Forelimb muscle (tissue), 1 donor: ENCODE measurements at places on chromosomes 6 and 20.

DNA sequence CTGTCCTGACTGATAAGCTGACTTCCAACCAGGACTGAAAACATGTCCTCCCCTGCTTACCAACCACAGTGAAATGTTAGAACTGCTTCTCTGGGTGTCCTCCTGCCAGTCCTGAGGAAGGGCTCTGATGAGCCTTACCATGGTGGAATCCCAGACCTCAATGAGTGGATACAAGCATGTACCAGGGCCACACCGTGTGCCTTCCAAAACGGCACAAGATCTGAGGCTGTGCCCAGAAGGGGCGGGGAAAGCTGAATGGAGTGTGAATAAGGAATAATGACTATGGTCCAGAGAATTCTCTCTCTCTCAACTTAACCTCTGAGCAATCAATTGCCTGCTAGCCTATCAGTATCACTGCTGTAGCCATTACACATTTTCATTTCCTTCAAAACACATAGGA lies 51.7 kb downstream of the PDE10A start:
- DNase-seq = no peak

GRCh38 chr6:113642714-113643406 lies 214.3 kb upstream of the MARCKS start:
- no peak for DNase-seq

DNA sequence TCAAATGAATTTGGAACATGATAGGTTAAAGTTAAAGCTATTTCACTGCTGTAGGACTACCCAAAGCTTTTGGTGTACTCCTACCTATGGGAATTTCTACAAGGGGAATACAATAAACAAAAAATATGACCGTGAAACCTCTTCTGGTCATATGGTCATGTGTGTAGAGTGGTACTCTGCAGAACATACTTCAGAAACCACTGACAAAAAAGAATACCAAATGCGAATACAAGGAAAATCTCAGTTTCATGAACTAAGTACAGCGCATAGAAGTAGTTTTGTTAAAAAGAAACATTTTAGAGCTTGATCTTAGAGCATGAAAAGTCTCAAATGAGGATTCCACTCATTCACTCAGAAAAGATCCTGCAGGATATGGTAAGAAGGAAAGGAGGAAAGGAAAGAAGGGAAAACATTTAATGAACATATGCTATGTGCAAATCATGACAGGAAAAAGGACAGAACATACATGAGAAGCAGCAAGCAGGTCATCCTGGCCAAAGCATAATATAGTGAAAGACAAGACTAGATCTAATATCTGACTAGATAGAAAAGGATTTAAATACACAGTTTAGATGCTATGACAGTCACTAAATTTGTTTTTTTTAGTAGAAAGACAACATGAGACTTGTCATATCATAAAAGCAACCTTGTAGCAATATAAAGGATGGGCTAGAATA lies 36.5 kb downstream of the SNX14 start:
- no peak for DNase-seq

- DNase-seq = no peak
Measured at GRCh38 chr20:19670829-19671228, 87.2 kb upstream of the RIN2 start.

DNA sequence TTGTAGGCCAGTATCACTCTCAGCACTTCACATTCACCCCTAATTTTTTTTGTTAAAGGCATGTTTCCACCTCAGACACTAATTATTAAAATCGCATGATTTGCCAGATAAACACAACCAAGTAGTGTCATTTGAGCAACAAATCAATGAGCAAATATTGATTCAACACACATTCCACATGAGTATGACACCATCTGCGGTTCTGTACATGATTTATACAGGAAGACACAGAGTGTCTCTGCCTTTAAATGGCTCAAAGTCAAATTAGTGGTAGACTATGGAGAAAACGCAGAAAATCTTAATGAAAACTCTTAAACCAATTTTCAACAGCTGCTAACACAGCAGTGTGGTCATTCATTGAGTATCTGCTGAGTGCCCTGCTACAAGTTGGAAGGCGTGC lies 300.2 kb downstream of the SOX4 start:
- no peak for DNase-seq

DNA sequence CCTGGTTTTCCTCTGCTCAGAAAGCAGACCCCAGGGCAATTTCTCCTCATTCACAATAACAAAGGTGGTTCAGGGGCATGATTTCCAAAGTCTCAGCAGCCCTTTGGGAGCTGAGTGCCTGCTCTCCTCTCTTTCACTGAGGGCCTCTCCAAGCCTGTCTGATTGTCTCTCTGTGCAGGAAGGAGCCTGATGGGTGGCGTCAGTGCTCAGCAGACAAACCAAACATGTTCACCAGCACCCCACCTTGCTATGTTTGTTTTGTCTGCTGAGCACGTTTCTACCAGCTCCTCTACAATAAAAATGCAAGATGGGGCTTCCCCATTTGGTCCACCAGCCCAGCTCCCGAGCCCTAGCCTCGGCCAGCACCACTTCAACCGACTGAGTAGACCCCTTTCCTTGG lies 25.4 kb upstream of the TCP11 start:
- DNase-seq = no peak

- no peak for DNase-seq
Measured at GRCh38 chr20:8913456-8913855, 155.4 kb upstream of the PLCB4 start.

GRCh38 chr20:10511170-10511508 lies 76.0 kb downstream of the SLX4IP start:
- no peak for DNase-seq

DNA sequence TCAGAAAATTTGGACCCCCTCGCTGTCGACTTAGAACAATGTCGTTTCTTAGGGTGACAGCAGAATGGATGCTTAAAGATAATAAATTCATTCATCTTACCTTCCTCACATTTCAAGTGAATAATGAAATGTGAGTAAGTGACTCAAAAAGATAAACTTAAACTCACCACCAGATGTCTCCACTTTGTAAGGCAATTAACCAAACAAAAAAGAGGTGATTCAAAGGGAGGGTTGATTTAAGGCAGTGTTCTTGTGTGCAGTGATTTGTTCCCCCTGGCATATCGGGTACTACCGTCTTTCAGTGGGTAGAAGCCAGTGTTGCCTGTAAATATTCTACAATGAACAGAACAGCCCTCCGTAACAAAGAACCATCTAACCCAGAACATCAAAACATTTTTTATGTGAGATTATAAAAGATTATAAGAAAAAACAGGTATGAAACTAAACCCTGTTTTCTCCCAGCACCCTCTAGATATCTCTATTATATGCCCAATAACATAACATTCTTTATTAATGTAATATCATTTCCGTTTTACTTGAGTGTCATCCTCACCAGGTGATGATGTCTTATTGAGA lies 589.7 kb downstream of the CBLN4 start:
- no peak for DNase-seq

GRCh38 chr6:37518116-37518515 lies 18.4 kb upstream of the CCDC167 start:
- no peak for DNase-seq

DNA sequence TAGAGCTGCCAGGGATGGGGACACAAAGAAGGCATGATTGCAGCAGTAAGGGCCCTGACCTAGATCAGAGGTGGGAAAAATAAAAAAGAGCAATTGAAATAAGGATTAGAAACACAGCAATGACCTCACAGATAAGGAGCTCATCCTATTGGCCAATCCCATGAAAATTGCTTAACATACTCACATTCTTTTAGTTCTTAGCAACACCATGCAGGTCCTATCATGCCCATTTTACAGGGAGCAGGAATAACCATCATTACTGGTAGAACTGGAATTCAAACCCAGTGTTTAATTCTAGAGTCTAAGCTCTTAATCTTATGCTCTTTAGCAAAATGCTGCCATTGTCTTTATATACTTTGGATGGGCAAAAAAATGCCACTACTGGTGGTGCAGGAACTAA lies 267.7 kb downstream of the RNF144B start:
- DNase-seq = no peak

GRCh38 chr6:116836606-116837342 lies 7.9 kb upstream of the GPRC6A start:
- no peak for DNase-seq

DNA sequence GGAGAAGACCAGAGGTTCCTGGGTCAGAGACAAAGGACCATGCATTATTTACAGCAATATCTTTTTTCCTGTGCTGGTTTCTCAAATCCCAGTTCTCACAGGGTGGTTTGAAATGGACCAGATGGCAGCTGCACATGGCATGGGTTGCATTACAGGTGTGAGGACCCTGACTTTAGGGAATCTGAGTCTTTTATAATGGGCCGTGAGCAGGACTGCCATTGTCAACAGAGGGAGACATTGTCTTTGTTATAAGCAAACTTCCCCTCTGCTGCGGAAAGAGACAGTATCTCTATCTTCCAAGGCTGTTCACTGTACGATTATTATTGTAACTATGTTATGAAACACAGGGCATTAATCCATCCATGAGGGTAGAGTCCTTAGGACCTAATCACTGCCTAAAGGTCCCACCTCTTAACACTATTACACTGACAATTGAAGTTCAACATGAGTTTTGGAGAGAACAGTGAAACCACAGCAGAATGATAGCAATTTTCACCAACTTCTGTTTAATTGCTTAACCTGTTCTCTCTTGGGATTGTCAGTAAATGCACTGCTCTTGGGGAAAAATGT lies 156.1 kb upstream of the AGPAT4 start:
- no peak for DNase-seq

DNA sequence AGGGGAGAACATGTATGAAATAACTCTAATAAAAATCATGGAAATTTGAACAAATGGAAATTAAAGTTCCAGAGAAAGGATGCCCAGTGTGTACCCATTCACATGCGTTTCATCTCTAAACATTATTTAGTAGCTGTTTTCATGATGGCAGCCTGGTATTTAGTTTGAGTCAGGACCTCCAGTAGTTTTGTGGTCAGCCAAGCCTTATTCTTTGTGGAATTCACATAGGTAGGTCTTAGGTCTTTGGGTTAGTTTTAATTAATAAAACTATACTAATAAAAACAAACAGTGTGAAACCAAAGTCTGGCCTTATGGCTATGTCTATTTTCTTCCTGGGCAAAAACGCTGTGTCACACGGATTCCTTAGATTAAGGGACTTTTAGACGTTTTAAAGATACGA lies 137.8 kb downstream of the FOXC1 start:
- no peak for DNase-seq

GRCh38 chr6:134840086-134840867 lies 109.6 kb downstream of the ALDH8A1 start:
- no peak for DNase-seq

- no peak for DNase-seq
Measured at GRCh38 chr6:105452924-105453756, 50.3 kb upstream of the PREP start.

DNA sequence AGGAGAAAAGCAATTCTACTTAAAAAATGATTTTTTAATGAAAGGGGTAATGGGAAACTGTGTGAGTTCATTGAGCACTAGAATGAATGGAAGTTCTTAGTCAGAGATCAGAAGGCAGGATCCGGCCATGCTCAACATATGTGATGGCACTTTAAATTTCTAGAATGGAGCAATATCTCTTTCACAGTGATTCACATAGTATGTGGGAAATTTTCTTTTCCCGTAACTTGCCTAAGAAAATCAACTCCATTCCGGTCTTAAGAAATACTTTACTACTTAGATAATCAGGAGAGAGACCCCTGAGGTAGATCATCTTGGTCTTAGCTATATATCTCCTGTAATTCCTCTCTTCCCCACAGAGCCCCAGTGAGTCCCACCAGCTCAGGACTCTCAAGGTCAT lies 131.8 kb downstream of the SCML4 start:
- DNase-seq = no peak

- no peak for DNase-seq
Measured at GRCh38 chr6:162068340-162068739, 659.2 kb downstream of the PRKN start.

DNA sequence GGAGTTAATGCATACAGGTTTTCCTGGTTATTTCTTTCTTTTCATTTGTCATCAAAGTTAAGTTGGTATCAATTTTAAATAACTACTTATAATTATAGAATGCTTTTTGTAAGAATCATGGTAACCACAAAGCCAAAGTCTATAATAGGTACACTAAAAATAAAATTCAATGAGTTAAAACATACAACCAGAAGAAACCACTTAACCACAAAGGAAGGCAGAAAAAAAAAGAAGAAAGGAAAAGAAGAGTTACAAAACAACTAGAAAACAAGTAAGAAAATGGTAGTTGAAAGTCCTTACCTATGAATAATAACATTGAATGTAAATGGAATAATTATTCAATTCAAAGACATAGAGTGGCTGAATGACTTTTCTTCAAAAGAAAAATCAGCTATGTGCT lies 45.6 kb downstream of the THBS2 start:
- DNase-seq = no peak

DNA sequence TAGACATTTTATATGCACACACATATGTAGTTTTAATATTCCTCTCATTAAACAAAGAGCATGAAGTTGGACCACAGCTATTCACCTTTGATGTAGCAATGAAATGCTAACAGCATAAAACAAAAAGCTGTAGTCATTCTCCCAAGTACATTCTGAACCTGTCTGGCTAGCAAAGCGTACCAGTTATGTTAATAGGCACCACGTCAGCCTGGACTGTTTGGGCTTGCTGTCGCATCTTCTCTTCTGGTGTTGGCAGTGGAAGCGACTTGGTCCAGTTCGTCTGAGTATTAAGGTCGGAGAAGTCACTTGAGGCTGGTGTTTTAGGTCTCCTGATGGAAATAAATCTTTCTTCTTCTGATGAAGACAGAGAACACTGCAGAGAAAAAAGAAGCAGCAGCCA lies 42.8 kb downstream of the HEBP2 start:
- DNase-seq = no peak

DNA sequence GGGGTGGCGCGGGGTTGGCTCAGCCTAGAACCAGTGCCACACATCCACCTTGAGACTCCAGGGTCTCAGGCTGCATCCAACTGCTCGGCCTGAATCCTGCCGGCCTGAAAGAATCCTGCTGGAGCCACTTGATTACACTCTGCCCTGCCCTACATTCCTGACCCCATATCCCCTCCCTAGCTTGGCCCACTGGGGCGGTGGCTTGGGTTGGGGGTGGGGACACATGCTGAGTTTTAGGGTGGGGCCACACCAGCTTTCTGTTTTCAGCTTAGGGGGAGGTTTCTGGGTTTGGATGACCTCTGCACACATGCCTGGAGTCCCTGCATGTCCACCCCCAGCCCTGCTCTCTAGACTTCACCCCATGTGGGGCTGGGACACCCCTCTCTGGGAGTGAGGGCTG lies 6.8 kb downstream of the ITPR3 start:
- DNase-seq = no peak

GRCh38 chr6:157380458-157380778 lies 572 bp upstream of the ZDHHC14 start:
- no peak for DNase-seq

DNA sequence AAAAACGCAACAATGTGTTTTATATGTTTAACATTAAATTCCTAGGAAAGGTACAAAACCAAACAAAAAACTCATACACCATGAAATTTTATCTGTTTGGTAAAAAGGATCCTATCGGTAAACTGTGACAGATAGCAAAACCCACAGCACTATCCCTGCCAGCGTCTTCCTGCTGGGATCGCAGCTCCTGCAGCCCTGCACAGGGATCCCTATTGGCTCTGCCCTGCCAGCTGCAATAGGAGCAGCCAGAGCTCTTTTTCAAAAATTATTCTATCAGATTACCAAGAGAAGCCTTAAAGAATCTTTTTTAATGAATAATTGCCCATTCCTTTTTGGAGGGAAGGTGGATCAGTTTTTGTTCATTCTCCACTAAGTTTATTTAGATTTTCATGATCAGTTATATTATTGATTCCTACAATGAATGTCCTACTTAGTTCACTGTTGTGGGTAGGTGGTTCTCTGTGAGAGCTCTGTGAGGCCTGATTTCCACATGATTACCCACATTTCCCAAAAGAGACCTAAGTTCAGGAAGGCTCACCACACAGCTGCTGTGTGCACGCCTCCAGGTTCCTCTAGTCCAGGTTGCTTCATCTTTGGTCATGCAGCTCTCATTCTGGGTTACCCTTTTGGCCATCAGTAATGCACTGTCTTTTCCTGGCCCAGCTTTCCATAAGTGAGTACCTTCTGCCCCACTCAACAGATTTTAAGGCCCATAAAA lies 293.8 kb downstream of the FRK start:
- no peak for DNase-seq
